Osteocyte (in vitro differentiated cells): ENCODE measurements at places on chromosomes 12 and 14.

DNA sequence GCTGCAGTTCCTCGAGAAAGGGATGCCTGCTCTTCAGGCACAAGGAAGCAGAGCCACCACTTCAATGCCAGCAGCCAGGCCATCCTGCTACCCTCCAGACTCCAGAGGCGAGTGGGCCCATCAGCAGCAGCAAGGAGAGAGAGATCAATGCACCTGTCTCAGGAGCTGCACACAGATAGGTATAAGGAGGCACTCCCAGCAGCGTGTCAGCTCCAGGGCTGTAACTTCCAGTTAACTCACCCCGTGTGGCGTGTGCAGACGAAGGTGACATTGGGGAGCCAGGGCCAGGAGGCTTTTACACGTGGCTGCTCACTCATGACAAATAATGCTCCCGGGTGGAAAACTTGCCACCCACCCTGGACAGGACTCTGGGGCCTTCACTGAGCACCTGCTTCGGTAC is 24.2 kb downstream of the GALNT16 start:
- DNase-seq = no peak

DNA sequence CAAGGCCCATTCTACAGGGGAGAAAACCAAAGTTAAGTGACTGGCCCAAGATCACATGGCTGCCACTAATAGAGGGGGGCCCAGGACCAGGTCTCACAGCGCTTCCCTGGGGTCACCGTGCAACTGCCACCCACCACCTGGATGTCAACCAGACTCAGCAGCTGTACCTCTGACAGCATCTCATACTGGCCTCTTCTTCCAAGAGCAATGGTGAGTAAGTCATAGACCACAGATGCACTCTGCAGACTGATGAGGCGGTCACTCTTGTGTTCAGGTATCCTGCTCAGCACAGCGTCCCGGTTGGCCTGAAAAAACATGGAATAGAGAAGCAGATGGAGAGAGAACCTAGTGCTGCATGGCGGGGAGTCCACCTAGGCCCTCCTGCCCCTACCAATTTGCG is 139.9 kb downstream of the TTC7B start:
- DNase-seq = no peak

DNA sequence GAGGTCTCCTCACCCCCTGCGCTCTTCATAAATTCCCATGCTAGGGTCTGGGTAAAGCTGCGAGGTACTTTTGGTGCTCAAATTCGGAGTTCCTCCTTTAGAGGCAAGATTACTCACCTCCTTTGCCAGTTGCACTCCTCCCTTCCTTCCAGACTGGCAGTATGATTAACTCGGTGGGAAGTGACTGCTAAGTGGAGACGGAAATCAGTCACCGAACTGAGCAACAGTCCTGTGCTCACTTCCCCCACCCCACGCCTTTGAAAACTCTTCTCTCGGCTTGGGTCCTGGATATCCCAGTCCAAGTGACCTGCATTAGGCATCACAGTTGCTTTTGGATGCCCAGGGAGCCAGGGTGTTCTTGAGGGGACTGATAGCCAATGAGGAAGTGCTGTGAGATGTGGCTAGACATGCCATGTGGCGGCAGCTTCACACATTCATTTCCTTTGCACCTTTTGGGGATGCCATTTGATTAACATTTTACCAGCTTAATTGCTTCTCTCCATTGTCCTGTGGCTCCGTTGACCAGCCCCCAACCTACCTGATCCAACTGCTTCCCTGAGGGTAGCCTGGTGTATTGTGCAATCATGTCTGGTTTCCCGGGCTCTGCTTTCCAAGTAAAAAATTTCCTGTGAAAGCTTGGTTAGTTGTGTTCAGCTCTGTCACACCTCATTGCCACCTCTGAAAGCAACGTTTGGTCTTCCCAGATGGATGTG is 840 bp downstream of the PNP start:
- no peak for DNase-seq

DNA sequence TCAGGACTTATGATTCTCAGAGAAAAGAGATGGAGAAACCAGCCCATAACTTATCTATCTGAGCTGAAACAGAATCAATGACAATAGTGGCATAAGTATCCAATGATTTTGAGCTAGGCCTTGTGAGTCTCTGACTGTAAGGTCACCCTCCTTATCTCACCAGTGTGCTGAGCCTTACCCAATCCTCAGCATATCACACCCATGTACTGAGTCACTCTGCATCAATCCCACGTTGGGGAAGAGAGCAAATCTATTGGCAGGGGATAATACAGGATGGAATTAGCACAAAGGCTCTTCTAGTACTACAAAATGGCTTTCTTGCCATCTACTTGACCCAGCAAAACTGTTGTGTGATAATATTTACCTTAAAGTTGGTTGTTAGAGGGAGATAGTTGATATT is 997.8 kb downstream of the NRXN3 start:
- DNase-seq = no peak

DNA sequence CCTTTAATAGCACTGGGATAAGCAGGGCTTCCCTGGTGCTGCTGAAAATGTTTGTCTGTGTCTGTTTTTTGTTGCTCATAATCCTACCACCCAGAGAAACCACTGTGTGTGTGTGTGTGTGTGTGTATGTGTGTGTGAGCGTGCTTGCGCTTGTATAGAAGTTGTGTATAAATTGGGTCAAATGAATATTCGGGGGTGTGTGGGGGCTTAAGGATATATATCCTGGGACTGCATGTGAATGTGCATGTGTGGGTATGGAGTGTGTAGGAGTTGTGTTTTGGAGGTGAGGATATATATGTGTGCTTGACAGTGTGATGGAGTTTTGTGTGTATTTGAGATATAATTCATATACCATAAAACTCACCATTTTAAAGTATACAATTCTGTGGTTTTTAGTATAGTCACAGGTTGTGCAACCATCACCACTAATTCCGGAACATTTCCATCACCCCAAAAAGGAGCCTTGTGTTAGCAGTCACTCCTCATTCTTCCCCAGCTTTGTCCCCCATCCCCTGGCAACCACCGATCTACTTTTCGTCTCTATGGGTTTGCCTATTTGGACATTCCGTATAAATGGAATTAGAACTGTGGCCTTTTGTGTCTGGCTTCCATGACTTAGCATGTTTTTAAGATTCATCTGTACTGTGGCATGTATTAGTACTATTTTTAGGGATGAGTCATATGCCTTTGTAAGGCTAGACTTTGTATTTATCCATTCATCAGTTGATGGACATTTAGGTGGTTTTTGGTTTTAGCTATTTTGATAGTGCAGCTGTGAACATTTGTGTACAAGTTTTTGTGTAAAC is 25.6 kb downstream of the TCTN1 start:
- DNase-seq = no peak
